WERI-Rb-1 (cell line): ENCODE measurements at places on chromosomes 6 and 20.

DNA sequence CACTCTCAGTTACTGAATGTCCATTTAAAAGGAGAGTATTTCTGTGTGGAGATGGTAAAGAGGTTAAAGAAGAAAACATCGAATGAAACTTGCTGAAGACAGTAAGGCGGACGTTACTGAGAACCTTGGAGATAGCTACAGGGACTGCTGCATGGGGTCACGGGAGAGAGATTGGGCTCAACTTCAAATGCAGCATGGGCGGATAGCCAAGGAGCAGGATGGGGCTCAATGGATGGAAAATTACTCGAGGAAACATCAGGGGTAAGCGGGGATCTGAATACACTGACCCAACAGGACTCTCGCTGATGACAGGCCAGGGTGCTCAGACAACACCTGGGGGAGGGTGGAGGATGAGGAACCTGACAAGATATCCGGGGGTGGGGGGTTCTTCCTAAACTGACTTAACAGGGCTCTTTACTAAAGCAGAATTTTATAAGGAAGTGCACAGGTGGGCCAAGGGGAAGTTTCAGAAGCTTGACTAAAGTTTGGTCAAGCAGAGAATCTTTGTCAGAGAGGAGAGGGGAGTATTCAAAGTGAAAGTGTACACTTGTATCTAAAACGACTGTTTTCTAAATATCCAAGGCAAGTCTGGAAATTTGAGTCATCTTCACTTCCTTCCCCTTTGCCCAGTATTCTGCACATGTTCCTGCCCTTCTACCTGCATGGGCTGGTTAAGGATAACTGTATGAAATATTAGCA, 22.8 kb downstream of the ECT2L start:
- DNase-seq = no peak

DNA sequence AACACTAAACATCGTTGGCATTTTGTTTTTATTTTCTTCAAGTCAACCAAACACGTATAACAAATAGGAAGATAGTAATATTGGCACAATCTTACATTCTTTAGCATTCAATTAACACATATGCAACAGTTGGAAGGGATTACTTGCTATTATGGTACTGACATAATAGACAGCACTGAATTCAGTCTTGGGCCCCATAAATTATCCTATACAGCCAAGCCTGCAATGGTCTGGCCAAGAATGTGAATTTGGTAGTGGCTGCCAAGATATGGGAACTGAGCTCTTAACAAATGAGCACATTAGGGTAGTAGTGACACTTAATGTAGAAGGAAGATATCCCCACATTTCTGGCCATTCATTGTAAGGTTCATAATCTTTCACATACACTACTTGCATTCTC, 44.8 kb upstream of the ARHGAP18 start:
- DNase-seq = no peak

DNA sequence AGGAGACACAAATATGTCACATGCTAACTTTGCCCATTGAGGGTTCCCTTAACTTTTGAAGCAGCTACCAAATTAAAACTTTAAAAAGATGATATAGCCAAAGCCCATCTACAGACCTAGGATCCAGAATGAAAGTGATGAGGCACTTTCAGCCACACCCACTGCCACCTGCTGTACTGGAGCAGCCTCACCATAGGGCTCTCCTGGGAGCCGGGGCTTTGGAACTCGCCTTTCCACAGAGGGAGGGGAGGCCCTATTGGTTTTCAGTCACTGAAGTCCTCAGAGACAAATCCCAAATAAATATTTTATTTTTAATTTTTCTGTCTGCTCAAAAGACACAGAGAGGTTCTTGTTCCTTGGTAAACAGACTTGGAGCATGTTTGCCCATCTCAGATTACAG, 238.1 kb upstream of the TAB2 start:
- no peak for DNase-seq

DNA sequence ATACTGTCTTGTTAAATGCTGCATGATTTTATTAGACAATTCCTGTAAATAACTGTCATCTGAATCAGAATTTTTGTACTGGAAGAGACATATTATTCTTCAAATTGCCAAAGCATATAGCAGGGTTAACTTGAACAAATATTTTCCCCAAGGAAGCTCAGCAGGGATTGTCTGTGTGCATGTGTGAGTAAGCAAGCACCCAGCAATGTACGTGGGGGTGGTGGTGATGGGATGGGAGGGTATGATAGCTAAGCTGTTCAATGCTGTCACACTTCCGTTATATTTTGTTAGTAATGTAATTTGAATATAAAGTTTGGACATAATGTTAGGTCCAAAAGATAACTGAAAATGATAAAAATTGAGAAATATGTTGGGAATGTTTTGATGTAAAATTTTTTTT, 118.1 kb downstream of the MYB start:
- DNase-seq = no peak

DNA sequence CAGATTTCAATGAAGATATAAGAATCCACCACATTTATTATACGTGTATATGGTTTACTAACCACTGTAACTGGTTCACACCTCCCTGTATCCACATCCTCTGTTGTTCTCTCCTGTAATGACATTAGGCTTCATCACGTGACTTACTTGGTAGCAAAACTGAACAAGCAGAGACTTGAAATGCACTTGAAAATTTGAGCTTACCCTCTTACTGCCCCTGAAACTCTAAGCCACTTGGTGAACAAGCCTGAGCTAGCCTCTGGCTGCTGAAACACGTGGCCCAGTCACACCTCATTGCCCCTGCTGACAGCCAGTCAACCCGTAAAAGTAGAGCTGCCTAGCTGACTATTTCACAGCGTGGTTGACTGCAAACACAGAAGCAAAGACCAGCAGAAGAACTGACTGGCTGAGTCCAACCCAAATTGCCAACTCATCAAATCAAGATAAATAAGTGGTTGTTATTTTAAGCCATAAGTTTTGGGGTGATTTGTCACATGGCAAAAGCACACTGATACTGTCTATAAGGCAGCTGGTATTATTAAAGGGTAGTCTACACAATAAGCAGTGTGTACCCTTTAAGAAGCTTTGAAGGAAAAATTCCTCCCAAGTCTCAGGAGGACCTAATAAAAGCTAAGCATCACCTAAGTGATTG, 109.0 kb downstream of the RALGAPA2 start:
- peak; percentile 82 for DNase-seq

DNA sequence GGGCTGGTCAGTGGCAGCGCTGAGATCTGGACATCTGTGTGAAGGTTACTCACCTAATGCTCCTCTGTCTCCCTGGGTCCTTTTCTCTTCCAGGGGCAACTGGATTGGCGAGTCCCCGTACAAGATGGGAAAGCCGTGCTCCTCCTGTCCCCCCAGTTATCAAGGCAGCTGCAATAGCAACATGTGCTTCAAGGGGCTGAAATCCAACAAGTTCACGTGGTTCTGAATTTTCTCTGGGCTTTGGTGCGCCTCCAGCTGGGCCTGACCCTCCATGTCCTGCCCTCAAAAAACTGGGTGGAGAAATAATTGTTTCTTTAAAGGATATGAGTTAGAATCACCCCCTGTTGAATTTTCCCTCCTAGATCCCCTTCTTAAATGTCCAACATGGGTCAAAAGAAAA, 4.9 kb upstream of the HNF4A start:
- no peak for DNase-seq

- DNase-seq = no peak
Measured at GRCh38 chr6:139152892-139153271, 18.0 kb downstream of the HECA start.

- no peak for DNase-seq
Measured at GRCh38 chr6:71289039-71289801, 609 bp downstream of the OGFRL1 start.

DNA sequence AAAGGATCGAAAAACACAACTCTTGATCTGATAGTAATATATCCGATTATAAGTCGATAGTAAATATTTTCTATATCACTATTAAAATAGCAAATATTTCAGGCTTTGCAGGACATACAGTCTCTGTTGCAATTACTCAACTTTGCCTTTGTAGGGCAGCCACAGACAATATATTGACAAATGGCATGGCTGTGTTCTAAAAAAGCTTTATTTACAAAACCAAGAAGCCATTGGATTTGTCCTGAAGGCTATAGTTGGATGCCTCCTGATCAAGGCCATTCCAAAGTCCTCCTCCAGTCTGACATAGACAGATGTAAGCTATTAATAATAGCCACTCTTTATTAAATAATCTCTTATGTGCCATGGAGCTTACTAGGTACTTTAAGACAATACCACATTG, 5.9 kb downstream of the OCSTAMP start:
- no peak for DNase-seq

DNA sequence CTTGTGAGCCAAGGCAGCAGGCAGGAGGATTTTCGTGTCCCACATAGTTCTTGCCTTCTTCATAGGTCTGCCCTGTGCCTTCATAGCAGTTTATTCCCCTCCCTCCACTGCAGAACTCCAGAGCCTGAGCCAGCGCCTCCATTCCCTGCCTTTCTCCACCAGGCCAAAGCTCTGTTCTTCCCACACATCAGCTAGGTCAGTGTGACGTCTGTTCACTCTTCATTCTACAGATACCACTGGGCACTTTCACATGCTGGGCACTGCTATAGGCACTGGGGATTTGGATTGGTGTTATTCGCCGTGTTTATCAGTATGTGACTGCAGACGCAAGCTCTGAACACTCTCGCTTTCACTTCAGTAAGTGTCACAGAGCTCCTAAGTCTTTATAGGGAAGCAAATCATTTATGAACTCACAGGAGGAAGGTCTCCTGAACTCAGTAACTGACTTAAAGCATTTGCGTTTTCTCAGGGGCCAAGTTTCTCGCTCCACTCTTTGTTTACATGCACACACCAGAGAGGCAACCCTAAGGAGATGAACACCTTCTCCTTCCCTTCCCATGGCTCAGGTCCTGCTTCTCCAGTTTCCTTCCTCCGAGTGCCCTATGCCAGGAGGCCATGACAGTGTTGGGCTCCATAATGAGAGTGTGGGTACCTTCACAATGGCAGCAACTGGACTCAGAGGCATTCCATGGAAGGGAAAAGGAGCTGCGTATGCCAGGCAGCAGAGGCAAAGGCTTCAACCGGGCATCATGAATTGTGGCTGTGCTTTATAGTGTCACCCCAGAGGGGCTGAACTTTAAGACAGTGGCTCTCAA, 6.3 kb upstream of the APMAP start:
- no peak for DNase-seq

GRCh38 chr6:165821754-165822153, 158.7 kb upstream of the PDE10A start:
- DNase-seq = no peak

- no peak for DNase-seq
Measured at GRCh38 chr20:44424039-44424495, 51.6 kb upstream of the TTPAL start.

- no peak for DNase-seq
Measured at GRCh38 chr20:1663917-1664316, 6.3 kb upstream of the SIRPG start.

- no peak for DNase-seq
Measured at GRCh38 chr20:654417-654750, 1.4 kb upstream of the SRXN1 start.

GRCh38 chr6:99743647-99744046, 137.0 kb downstream of the PRDM13 start:
- DNase-seq = no peak

DNA sequence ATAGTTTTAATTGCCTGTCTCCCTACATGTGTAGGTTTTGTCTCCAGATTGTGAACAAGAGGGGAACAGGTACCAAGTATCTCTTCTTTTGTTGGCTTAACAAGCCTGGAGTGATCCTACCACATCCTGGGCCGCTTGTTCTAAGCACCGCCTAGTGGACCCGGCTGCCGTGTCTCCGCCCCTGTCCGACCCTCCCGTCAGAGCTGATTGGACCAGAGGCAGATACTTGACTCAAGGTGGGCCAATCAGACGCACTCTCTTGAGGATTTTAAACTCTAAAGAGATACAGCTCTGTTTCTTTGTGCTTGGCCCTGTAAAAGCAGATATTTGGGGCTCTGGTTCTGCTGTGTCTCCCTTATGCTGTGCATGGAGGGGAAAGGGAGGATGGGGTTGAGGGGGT, 68.2 kb downstream of the PRDM1 start:
- DNase-seq = no peak

GRCh38 chr6:118869894-118870589, 23.9 kb upstream of the ASF1A start:
- DNase-seq = no peak
